Activated naive CD4-positive, alpha-beta T cell (primary cell): ENCODE measurements at places on chromosomes 4 and X.

DNA sequence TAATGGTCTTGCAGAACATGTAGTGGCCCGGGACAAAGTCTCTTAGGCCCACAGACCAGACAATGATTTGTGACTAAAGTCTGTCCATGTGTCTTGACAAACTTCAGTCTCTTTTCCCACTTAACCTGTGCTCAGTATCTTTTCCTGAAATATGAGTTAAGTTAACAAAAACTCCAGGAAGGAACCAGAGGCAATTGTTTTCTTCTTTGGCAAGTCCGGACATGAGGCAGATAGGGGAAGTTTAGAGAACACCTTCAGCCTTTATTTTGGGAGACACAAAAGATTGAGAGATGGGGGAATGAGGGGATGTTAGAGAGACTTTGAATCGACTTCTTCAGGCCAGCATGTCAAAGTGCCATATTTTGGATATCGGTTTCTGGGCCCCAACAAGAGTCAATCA lies 80.2 kb upstream of the FRMPD4 start:
- DNase-seq, result no peak

GRCh38 chrX:46913667-46914066 lies 1.4 kb downstream of the JADE3 start:
- DNase-seq, result no peak

- no peak for DNase-seq
These were observed 419.9 kb downstream of the SPRY1 start for GRCh38 chr4:123816462-123816861.

DNA sequence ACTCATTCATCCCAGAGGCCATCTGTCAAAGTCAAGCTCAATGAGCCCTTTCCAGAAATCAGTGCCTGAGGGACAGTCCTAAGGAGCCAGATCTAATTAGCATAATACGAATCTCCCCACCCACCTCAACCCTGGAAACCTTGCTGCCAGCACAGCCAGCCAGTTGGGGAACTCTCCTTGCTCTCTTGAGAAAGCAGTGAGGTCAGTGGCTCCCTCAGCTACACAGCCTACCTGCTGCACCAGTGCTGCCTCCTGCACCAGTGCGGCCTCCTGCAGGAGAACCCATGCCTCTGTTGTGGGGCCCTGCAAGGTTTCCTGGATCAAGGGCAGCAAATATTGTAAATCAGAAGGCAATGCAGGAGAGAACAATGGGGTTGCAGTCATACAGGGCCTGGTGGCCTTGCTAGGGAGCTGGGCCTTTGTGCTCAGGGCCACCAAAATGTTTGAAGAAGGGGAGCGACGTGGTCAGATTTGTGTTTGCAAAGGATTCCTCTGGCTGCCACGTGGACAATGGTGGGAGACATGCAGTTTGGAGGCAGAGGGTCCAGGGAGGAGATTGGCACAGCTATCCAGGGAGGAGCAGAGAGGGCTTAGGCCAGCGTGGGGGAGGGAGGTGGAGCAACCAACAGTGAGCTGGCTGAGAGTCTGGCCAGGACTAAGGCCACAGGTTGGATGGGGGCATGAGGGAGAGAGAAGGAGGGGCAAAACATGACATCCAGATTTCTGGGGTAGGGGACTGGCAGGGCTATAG lies 124.3 kb upstream of the MAMLD1 start:
- no peak for DNase-seq

GRCh38 chrX:56805399-56805798 lies 76.4 kb downstream of the NBDY start:
- DNase-seq, result no peak

GRCh38 chr4:152510349-152511147 lies 25.3 kb downstream of the FBXW7 start:
- no peak for DNase-seq

DNA sequence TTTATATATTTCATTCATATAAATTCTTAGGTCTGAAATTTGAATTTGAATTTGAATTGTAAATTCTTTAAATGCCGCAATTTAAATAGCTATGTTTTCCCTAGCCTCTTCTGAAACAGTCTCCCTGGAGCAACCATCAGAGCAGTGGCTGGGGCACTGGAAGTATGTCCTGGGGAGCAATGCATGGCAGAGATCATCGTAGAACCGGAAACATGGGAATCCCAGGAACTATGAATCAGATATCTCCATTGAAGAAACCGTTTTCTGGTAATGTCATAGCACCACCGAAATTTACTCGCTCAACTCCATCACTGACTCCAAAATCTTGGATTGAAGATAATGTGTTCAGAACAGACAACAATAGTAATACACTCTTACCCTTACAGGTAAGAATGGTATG lies 4.9 kb downstream of the CPEB2 start:
- no peak for DNase-seq
